BJ (cell line): ENCODE measurements at places on chromosomes 3 and 15.

GRCh38 chr3:46314517-46314916 is 39.4 kb upstream of the CCR2 start:
- no peak for DNase-seq

DNA sequence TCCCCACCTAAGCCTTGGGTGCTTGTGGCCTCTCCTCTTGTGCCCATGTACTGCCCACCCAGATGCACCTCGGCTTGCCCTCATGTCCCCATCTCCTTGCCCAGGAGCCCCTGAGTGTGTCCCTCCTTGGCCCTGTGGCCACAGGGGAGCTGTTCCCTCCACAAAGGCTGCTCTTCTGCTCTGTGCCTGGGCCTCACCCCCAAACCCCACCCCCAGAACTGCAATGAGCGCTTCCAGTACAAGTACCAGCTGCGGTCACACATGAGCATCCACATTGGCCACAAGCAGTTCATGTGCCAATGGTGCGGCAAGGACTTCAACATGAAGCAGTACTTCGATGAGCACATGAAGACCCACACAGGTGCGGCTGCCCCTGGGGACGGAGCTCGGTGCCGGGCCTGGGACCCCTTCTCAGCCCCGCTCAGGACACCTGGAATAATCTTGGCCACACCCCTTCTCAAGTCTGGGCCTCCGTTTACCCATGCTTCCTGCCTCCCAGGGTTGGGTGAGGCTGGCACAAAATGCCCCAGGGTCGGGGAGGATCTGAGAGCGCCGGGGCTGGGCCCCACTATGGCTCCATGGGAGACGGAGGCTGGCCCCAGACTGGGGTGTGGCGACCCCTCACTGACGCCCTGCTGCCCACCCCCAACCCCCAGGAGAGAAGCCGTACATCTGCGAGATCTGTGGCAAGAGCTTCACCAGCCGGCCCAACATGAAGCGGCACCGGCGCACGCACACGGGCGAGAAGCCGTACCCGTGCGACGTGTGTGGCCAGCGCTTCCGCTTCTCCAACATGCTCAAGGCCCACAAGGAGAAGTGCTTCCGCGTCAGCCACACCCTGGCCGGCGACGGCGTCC is 10.3 kb downstream of the ZBTB47 start:
- DNase-seq = no peak

GRCh38 chr3:100268156-100268555 is 7.4 kb downstream of the TBC1D23 start:
- DNase-seq = no peak

DNA sequence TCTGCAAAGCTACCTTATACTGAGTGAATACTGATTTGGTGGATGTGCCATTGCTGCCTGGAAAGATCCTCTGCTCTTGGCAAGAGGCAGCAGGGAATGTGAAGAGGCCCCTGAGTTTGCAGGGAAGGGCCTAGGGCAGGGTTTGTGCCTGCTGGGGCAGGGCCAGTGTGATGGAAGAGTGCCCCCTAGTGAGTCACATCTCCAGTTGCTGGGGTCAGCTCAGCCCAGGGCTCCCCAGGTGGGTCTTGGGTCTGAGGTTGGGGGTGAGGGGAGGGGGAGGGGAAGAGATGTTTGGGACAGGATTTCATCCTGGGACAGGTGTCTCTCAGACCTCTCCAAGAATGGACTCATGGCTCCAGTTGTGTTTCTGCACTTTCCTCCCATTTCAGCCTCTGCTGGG is 4.1 kb upstream of the AMOTL2 start:
- DNase-seq = no peak

DNA sequence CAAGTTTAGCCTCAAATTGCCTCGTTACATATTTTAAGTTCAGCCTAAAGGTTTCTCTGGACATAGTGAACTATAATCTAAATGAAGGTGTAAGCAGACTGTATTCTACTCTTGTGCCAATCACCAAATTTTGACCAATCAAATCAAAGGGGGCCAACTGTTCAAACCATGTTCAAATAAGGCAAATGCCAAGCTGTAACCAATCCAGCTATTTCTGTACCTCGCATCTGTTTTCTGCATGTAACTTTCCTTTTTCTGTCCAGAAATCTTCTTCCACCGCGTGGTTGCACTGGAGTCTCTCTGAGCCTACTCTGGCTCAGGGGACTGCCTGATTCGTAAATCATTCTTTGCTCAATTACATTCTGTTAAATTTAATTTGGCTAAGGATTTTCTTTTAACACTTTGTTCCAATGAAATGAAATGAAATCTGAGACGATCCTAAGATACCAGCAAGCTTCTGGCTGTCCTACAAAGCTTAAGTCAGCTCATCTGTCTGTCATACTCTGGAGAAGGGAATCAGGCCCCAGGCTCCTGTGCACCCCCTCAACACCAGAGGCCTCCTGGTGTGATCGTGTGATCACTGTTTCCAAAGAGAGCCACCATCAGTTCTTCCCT is 53.2 kb upstream of the ZNF148 start:
- DNase-seq = no peak

DNA sequence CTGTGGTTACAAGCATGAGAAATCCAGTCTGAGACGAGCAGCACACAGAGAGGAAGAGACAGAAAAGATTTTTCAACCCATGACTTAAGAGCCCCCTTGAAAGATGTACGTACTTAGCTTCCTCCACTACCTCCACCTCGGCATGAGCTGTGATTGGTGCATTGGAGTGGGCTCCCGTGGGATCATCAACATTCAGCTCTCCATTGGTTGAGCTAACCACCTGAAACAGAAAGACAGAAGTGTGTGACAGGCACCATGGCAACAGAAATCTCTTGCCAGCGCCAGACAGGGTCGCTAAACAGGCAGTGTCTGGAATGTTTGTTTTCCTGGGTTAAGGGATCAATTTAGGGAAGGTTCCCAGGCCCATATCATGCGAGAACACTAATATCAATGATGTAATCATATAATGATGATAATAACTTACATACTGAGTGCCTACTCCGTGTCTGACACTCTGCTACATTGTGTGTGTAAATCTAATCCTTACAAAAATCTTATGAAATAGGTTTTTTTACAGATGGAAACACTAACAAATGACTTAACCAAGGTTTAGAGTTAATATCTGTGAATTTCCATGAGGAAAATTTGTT is 17.5 kb upstream of the PPIB start:
- no peak for DNase-seq

DNA sequence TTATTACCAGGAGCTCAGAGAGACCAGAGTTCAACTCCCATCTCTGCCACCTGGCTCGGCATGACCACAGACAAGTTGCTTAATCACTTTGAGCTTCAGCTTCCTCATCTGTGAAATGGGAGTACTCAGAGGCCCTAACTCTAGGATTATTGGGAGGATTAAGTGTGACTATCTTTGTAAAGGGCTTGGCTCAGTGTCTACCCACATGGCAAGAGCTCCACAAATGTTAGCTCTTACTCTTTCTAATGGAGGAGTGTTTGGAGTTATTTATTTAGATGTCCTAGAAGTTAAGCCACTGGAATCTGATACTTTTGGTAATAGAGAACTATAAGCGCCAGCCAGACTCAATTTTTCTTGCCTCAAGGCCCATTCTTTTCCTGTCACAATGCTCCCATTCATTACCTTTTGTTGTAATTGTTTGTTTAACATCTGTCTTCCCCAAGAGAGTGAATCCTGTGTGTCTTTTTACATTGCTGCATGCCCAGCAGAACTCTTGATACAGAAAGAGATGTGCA is 12.3 kb upstream of the LMCD1 start:
- DNase-seq = no peak

DNA sequence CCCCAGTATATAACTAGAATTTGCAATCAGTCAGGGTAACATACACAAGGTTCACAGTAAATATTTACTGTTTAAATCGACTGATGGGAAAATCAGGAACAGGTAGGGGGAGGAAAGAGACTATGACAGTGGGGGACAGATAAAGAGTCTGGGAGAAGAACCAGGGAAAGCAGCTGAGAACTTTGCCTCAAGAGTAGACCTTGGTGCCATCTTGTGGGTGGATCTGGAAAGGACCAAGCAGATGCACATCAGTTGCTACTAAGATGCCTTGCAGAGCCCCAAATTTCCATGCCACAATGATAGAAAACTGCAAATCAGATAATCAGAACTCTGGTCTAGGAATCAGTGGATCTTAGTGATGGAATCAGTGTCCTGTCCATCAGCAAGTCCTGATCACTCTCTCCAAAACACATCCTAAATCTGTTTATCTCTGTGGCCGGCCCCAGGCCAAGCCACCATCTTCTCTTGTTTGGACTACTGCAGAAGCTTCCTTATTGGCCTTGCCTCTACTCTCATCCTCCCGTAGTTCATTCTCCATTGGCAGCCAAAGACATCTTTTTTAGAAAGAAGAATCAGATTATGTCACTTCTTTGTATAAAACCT is 62.7 kb downstream of the PDE8A start:
- DNase-seq = no peak

GRCh38 chr3:80785475-80785874 is 976.0 kb downstream of the GBE1 start:
- no peak for DNase-seq
